ENCODE measurements at places on chromosomes 13 and 19.

GRCh38 chr13:98299966-98300350 lies 122.9 kb upstream of the RNF113B start:
- DNase-seq: no peak

GRCh38 chr19:16458391-16459341 lies 13.1 kb downstream of the EPS15L1 start:
- DNase-seq: no peak

DNA sequence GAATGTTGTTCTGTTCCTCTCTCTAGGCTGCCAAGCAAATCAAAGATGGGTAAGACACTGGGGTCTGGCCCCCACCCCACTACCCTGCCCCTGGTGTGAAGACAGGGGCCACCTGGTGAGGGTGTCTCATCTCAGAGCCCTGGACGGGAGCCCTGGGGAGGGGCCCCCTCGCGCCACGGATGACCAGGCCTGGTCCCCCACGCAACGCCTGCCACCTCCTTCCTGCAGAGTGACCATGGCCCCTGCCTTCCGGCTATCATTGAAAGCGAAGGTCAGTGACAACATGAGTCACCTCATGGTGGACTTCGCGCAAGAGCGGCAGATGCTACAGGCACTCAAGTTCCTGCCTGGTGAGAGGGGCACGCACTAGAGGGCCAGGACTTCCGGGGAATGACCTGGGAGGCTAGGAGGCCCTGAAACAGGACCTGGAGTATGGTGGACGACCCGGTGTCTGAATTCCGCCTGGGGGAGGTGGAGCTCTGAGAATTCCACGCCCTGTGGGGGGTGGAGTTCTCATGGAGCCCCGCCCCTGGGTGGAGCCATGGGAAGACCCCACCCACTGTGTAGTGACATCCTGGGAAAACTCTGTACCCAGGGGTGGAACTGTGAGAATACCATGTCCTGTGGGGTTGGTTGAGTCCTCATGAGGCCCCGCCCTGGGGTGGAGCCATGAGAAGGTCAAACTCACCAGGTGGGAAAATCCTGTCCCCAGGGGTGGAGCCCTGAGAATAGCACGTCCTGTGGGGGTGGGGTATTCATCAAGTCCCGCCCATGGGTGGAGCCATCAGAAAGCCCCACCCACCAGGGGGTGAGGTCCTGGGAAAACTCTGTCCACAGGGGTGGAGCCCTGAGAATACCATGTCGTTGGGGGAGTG lies 6.1 kb downstream of the FSD1 start:
- no peak for DNase-seq

DNA sequence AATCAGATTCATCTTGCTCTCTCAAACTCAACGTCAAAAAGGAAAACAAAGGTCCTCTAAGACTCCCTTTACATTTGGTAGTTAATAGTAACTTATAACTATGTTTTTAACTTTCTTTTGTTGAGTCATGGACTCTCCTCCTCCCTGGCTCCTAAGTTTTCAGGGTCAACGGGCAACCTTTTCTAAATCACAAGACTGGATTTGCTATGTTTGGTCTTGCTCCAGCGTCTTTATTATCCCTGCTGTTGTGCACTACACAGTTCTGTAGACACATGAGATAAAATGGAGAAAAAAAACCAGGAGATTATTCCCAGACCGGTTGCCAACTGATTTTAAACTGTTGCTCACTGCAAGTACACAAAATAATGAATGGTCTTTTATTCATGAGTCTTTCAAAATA lies 1.9 kb upstream of the ITM2B start:
- DNase-seq: no peak

GRCh38 chr19:4229179-4229931 lies at the start of gene EBI3:
Gene EBI3 (plus strand): TSS chr19:4229523. CDS start chr19:4229551, 28 bp downstream.
- DNase-seq: no peak

- DNase-seq: no peak
These were observed 5.2 kb downstream of the EFNB2 start for GRCh38 chr13:106530171-106530851.

DNA sequence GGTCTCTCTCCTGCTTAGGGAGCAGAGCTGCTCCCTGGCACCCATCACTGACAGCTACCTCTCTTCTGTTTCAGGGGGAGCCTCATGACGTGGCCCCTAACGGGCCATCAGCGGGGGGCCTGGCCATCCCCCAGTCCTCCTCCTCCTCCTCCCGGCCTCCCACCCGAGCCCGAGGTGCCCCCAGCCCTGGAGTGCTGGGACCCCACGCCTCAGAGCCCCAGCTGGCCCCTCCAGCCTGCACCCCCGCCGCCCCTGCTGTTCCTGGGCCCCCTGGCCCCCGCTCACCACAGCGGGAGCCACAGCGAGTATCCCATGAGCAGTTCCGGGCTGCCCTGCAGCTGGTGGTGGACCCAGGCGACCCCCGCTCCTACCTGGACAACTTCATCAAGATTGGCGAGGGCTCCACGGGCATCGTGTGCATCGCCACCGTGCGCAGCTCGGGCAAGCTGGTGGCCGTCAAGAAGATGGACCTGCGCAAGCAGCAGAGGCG lies 23.2 kb upstream of the NCCRP1 start:
- no peak for DNase-seq
